Stimulated activated CD4-positive, alpha-beta T cell treated with anti-CD3 and anti-CD28 coated beads, Interleukin-4, amount 100 ng/mL, for 24 hours (primary cell): ENCODE measurements at places on chromosomes 2 and 18.
A peak's percentile ranks its signal among the peaks of the same experiment; 100 is the strongest.

- no peak for DNase-seq
Observed at GRCh38 chr18:30970196-30970816, 72.2 kb downstream of the DSC3 start.

GRCh38 chr2:25065768-25066167 is 23.9 kb downstream of the EFR3B start:
- no peak for DNase-seq

DNA sequence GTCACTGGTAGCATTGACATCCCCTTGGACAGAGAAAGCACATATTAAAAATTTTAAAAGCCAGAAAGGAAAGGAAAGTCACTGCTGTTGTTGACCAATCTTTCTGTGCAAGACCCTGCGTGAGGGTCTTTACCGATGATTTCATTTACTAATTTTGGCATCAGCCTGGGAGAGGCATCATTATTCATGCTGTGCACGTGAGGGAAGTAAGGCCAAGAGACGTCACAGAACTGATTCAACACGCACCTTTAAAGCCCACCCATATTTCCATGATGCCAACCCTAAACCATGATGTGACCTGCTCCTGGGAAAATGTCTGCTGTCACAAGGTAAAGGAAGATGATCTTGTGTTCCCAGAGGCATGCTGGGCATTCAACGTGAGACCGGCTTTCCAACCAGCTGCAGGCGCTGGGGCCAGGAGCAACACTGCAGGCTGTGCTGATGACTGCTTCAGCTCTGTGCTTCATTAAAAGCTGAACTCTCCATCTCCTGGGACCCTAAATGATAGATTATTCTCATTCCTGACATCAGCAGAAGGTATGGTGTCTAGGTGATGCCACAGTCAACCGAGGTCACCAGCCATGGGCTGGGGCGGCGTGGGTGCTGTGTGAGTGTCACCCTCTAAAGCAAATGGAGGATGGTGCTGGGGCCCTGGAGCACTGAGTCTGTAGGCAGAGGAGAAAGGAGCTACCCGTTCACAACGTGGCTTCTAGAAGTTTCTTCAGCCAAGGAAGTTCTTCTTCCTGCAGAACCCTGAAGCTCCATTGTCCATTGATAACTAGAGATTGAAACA is 53.9 kb downstream of the TMEM18 start:
- no peak for DNase-seq

DNA sequence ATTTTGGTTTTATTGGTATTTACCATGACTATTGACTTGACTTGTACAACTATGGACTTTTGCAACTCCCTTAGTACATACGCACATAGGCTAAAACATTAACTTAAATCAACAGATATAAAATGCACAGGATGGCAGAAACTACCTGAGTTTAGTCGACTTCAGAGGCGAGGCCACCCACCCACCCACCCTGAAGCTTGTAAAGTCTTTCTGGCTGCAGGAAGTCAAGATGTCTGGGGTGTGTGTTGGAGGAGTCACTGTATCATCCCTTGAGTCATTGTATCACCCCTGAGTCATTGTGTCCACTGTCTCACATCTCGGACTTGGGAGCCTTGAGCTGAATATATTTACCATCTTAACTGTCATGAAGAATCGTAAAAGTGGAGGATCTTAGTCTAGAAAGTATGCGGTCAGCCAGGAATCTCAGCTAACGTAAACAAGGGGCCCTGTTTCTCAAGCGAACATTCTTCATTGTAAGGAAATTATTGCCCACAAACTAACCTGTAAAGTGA is 140.0 kb upstream of the ST6GAL2 start:
- DNase-seq: no peak

- no peak for DNase-seq
Observed at GRCh38 chr18:75108579-75109318, 100.2 kb downstream of the PTGR3 start.

- DNase-seq: peak; percentile 6
Observed at GRCh38 chr18:47595831-47596501, 334.5 kb downstream of the SMAD2 start.

DNA sequence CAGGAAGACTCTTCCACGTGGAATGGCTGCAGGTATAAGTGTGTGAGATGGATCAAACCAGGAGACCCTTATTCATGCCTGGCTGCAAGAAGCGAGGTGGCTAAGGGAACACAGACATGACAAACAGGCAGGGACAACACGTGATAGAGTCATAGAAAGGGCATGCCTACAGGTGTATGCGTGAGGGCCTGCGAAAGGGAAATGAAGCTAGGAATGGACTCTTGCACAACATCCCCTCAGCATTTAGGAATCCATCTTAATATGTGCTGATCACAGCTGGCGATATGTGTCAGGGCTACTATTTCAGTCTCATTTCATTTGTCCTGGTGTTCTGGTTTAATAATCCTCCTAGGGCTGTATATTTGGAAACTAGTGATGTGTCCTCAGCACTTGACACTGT is 291.2 kb downstream of the MYT1L start:
- no peak for DNase-seq

DNA sequence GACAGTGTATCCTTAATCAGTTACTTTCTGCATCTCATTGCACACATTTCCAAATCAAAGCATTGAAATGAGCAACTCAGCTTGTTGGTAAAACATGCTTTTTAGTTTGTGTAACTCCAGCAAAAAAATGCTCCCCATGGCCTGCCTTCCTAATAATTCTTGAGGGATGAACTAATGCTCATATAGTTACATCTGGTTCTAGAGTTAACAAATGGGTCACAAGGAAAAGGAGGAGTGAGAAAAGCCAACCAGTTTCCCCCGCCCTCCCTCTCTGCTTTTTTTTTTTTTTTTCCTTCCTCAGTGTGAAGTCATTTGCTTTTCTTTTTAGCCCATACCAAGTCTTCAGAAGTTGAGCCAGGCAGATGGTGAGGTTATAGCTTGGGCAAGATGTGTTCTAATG is 231.7 kb downstream of the MTX2 start:
- DNase-seq: no peak

DNA sequence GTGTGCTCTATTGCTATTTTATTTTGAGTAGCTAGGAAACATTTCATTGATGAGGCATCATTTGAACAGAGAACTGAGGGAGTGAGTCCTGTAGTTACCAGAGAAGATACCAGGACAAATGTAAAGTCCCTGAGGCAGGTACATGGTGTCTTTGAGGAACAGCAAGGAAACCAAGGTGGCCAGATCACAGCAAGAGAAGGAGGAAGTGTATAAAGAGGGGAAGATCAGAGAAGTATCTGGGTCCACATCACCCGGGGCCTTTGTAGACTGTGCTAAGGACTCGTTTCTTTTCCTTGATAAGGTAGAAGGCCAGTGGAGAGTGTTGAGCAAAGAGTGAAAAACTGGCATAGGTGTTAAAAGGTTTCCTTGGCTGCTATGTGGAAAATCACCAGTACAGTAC is 34.8 kb upstream of the PLB1 start:
- no peak for DNase-seq

DNA sequence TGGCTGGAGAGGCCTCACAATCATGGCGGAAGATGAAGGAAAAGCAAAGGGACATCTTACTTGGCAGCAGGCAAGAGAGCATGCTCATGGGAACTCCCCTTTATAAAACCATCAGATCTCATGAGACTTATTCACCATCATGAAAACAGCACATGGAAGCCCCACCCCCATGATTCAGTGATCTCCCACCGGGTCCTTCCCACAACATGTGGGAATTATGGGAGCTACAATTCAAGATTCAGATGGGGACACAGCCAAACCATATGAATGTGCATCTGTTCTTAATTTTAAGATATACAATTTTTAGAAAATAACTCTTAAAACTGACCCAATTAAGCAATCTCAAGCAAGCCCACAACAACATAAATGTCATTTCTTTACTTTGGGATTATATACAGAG is 12.6 kb downstream of the C18orf63 start:
- no peak for DNase-seq

- no peak for DNase-seq
Observed at GRCh38 chr2:101750688-101751087, 53.2 kb downstream of the MAP4K4 start.

GRCh38 chr18:21281603-21282002 is 39.6 kb downstream of the GREB1L start:
- DNase-seq: no peak

GRCh38 chr2:70892750-70893149 is 43.0 kb upstream of the ATP6V1B1 start:
- no peak for DNase-seq

- no peak for DNase-seq
Observed at GRCh38 chr18:77597726-77598125, 348.1 kb downstream of the GALR1 start.

GRCh38 chr2:204722691-204723090 is 177.4 kb downstream of the PARD3B start:
- DNase-seq: no peak

DNA sequence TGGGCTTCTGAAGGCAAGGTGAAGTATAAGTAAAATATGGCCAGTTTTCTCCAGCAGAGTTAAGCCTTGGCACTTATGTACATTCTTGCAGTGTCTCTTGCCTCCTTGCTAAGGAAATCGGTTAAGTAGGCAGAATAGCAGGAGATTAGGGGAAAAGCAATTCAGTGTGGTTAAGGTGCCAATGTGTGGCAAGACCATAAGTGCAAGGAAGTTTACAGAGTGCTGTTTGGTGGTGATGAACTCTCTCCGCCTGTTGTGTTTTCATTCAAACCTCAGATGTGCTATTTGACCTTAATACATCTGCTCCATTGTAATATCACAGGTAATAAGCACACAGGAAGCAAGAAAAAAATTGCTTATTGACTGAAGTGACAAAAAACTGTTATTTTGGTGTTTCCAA is 156.1 kb downstream of the MGAT5 start:
- no peak for DNase-seq

DNA sequence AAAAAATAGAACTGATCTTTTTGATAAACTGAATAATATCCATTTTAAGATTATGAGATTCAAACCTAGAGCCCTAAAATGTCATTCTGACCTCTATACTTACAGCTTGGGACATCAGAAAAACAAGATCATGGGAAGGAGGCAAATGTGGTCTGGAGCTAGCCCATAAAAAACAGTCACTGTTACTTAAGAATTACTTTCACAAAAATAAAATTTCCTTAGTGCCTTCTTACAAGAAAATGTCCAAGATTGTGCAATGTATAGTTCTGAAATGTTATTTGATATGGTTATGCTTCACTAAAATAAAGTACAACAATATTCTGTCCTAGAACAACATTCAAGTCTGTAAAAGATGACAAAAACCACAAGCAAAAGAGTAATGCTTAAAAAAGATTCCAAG is 247.6 kb downstream of the DYM start:
- no peak for DNase-seq

- no peak for DNase-seq
Observed at GRCh38 chr2:1988594-1988993, 244.3 kb upstream of the PXDN start.

GRCh38 chr2:64622443-64623241 is 31.1 kb downstream of the SERTAD2 start:
- DNase-seq: no peak

GRCh38 chr18:65937180-65937579 is 186.4 kb downstream of the CDH7 start:
- DNase-seq: no peak

DNA sequence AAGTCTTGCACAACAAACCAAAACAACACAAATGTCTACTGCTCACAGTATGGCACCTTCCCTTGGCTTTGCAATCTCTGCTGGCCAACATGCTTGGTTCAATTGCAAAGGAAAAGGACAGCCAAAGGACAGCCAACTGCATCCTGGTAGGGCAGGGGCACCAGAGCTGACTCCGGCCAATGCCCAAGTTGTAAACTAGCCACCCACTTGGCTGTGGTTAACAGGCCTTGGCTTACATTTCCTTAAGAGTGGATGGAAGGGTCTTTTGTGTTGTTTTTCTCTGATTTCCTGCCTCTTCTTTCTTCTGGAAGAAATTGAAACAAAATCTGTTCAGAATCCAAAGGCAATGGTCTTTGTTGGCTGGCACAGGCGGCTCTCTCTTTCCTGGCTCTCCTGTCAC is 119.1 kb upstream of the TRIB2 start:
- no peak for DNase-seq

DNA sequence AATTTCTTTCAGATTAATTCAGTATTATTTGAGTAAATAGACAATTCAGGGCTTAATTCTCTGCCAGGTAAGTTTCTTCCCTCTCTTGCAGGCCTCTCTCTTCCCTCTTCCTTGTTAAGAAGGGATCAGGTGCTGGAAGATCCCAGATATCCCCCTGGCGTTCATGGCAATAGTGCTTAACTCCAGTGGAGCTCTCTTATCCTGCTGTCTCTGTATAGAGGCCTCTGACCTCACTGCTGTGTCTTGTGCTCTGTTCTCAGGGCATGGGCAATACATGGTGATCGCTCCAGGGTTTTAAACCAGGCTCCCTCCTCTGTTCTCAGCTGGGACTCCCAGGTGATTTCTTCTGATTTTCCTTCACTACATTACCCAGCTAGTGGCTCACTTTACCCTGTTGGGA is 226.8 kb downstream of the MC4R start:
- no peak for DNase-seq

DNA sequence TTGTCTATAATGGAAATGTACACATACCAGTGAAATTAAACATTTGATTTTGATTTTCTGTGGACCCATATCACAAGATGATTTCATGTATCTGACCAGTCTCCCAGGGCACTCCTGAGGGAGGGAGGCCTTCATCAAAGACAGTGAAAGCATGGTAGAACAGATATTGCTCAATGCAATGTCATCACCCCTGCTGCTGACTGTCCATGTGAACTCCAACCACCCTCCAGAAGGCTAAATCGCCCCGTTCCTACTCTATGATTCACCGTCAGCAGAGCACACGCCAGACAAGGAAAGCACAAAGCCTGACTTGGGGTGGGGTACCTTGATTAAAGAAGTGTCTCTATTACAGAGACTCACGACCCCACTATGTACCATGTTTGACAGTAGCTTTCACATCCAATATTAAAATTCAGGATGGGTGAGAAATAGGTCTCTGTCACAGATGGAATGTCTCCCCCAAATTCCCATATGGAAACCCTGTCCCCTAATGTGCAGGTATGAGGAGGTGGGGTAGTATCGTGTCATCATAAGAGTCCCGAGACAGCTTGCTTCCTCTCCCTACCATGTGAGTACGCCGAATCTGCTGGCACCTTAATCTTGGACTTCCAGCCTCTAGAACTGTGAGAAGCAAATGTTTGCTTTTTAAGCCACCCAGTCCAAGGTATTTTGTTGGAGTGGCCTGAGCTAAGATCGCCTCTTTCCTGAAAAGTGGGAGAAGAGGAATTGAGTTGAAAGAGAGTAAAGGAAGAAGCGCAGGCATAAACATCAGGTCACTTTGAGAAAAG is 42.4 kb downstream of the CYB5A start:
- DNase-seq: no peak

- DNase-seq: no peak
Observed at GRCh38 chr2:150211164-150211631, 276.3 kb downstream of the RND3 start.
